Tongue (tissue), 3 donors: ENCODE measurements at places on chromosomes 2 and 18. TPM values are rescaled to one million over a fixed set of nuclear protein-coding genes. Genes with fewer than 3 reads are reported as not detected.

GRCh38 chr2:86800856-86801567, 10.3 kb upstream of the CD8A start:
- DNase-seq, result no peak

DNA sequence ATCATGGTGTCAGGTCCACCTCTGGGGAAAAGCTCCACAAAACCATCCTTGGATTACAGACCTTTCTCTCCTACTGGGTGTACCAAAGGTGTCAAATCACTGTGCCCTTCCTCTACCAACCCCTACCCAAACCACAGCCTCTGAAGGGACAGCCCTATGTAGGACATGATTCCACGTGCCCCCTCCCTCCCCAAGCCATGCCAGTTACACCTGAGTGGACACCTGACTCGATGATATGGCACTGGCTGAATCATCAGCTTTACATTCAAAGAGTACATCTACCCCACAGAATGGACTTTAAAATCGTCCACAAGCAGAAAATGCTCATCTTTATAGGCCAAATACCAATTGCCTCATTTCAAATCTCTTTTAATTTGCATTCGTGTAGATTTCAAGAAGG, 26.0 kb downstream of the TRABD2A start:
- no peak for DNase-seq

DNA sequence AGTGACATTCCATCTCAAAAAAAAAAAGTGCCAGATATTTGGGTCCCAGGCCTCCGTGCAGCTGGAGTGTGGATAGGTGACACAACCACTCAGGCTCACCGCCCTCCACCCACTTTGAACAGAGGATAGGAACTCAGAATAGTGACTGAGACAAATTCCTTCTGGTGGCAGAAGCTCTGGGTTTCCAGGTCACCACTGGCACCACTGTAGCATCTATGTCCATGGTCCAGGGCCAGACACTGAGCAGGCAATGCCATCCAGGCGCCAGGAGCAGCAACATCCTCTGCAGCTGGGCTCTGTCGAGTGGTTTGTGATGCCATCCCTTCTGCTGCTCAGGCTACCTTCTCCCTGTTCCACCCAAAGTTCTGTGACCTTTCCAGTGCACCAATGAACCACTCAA, 81.5 kb upstream of the PTPRM start:
- DNase-seq, result no peak

GRCh38 chr2:104658144-104658835, 195.6 kb upstream of the POU3F3 start:
- peak; percentile 24 for DNase-seq

- no peak for DNase-seq
Observed at GRCh38 chr2:112839407-112840067, 3.0 kb upstream of the IL1B start.

DNA sequence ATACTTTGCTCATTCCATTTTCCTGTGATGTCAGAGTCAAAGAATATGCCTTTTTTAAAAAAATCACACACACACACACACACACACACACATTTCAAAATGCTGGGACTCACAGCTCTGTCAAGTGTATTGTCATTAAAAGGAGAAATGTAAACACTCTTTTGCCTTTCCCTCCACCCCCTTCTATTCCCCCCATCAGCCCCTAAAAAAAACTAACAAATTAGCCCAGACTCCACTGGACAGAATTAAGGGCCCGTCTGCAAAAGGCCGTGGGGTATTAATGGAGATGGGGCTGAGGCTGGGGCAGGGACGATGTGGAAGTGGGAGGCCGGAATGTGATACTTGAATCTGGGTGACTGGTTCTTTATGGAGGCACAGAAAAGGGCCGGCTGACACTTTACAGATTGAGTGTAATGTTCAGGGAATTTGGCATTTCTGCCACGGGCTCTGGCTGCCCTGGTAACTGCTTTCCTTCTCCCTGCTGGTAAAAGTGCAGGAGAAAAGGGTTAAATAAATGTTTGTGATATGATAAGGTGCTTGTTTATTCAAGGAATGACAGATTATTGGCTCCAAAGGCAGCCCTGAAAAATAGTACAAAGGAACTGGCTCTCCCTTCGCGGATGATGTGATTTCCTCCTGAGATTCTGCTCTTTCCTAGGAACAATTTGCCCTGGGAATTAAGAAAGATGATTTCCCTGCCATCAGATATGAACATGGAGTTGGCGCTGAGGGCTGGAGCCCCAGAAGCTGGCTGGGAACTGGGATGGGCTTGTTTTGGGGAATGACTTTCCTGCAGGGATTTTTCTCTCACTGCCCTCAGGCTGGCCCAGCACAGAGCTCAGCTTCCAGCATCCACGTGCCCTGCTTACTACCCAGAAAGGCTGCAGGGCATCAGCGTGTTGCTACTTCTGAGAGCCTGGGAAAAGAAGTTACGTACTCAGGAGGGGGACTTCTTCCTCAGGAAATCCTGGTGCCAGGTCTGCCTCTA, 52.8 kb upstream of the CTAGE1 start:
- peak; percentile 16 for DNase-seq

- DNase-seq, result peak; percentile 77
Observed at GRCh38 chr2:24421668-24422067, 61.3 kb upstream of the ITSN2 start.

- no peak for DNase-seq
Observed at GRCh38 chr18:74114116-74114515, 33.5 kb downstream of the FBXO15 start.

GRCh38 chr2:102620332-102620731, 979 bp downstream of the SLC9A2 start:
- no peak for DNase-seq

GRCh38 chr2:158486970-158487325, 30.2 kb downstream of the PKP4 start:
- DNase-seq, result no peak

DNA sequence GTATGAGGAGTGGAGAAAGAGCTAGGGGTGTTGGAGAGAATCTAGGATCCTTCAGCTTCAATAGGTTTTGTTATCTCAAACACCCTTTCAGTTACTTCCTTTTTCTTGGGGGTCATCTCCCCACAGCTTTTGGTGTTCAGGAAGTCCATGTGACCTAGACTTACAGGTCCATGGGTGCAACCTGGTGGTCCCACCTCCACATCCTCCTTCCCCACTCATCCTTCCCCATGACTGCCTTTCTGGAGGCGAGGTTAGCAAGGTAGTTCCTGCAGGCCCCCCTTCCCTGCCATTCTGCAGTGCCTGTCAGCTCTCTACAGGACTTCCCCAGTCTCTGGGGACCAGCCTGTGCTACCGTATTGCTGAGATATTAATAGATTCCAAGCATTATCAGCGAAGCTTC, 107.6 kb downstream of the TMEM17 start:
- DNase-seq, result no peak

GRCh38 chr2:98469862-98470544, 25.3 kb downstream of the INPP4A start:
- DNase-seq, result no peak

- peak; percentile 66 for DNase-seq
Observed at GRCh38 chr18:41906528-41907146, 48.4 kb upstream of the PIK3C3 start.

GRCh38 chr18:27583466-27583865, 398.4 kb upstream of the CHST9 start:
- DNase-seq, result no peak

- no peak for DNase-seq
Observed at GRCh38 chr2:169119851-169120250, 50.5 kb downstream of the DHRS9 start.

DNA sequence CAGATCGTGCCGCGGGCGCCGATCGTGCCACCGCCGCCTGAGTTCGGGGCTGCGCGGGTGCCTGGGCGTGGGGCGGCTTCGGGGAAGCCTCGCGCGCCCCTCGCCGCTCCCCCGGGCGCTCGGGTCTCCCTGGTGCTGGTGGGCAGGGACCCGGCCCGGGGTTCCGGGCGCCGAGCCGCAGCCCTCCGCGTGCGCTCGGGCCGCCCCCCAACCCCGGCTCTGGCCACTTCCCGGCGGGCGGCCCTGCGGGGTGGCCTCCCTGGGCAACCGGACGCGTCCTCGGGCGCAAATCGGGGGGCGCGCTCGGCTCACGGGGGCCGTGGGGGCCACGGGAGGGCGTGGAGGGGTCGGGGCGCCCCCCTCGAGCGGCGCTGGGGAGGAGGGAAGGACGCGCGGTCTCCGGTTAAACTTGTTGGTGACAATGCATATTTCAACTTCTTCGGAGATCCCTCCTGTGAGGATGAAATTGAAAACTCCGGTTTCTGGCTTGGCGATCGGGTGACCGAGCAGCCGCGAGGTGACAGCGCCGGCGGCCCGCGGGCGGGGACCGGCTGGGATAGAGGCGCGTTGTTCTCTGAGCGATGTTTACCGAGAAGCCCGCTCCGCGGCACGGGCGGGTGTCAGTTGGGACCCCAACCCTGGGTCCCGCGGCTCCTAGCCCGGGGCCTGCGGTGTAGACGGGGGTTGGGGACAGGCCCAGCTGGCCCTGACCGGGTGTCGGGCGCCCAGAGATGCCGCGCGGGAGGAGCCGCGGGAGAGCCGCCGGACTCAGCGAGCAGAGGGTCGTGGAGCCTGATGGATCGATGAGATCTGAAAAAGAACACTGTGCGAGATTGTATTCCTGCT, 676 bp downstream of the SH3BP4 start:
- peak; percentile 55 for DNase-seq

- no peak for DNase-seq
Observed at GRCh38 chr18:78770139-78770822, 209.3 kb upstream of the SALL3 start.

- no peak for DNase-seq
Observed at GRCh38 chr2:150549381-150549780, 61.9 kb upstream of the RND3 start.

- DNase-seq, result peak; percentile 84
Observed at GRCh38 chr18:56322406-56322805, 316.0 kb downstream of the TXNL1 start.

DNA sequence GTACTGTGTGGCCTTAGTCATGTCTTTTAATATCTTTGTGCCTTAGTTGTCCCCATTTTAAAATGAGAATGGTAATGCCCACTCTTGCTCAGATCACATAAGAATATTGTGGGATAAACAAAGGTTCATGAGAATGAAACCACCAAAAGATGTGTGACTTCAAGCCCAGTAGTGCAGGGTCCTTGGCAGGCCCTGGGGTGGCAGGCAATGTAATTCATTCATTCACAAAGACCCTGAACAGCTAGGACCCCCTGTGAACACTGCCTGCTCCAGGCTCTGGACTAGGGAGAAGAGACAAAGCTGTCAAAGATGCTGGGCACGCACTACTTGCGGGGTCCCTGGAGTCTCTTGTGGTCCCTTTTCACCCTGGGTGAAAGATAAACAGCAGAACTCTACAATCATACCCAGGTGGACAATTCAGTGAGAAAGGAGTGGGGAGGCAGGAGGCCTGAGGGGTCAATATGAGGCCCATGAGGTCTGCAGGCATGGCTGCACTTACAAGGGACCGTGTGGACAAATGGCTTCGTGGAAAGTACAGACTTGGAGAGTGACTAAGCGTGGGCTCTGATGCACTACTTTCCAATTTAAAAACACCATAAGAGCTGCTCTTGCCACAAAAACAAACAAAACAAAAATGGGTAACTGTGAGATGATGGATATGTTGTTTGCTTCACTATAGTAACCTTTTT, 136.1 kb downstream of the SMAD7 start:
- no peak for DNase-seq

GRCh38 chr18:45253973-45254708, 361.1 kb upstream of the SLC14A2 start:
- DNase-seq, result peak; percentile 77

GRCh38 chr2:74110537-74110936, 37.2 kb downstream of the BOLA3 start:
- DNase-seq, result no peak

GRCh38 chr2:121005453-121005852, 269.8 kb downstream of the GLI2 start:
- no peak for DNase-seq

GRCh38 chr18:3037423-3037915, 24.5 kb upstream of the LPIN2 start:
- no peak for DNase-seq

DNA sequence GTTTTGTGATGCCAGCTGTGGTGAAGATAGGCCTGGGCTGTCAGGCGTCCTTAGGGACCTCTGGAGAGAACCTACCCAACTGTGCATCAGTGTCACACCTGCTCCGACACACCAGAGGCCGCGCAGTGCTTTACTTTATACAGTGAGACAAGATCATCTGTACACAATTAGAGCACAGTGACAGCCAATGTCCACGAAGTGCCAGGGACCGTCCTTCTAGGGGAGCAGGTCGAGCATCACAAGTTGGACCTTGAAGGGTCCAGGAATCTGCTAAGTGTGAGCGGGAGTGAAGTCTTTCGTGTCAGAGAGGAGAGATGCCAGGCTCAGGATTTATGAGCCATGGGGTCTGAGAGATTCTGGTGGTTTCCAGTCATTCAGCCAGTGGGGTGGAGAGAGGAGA, 104.2 kb downstream of the TMEM18 start:
- no peak for DNase-seq

The TCF23 gene
- not detected for total RNA-seq

The PPM1G gene
- total RNA-seq, result 41.3 TPM

The KCNJ3 gene
- total RNA-seq, result 1.6 TPM

The MZT2A gene
- total RNA-seq, result 51.6 TPM

The HOXD13 gene
- total RNA-seq, result not detected

The SLC14A1 gene
- 4.0 TPM for total RNA-seq

The PDIA6 gene
- 162 TPM for total RNA-seq

The SPATA3 gene
- total RNA-seq, result not detected

The UPP2 gene
- total RNA-seq, result not detected

The PRSS56 gene
- 0.82 TPM for total RNA-seq

The SFTPB gene
- total RNA-seq, result 21.7 TPM

The ZBTB7C gene
- total RNA-seq, result 17.8 TPM

The FAM161A gene
- total RNA-seq, result 7.5 TPM
